ENCODE measurements at places on chromosomes 4 and X.

DNA sequence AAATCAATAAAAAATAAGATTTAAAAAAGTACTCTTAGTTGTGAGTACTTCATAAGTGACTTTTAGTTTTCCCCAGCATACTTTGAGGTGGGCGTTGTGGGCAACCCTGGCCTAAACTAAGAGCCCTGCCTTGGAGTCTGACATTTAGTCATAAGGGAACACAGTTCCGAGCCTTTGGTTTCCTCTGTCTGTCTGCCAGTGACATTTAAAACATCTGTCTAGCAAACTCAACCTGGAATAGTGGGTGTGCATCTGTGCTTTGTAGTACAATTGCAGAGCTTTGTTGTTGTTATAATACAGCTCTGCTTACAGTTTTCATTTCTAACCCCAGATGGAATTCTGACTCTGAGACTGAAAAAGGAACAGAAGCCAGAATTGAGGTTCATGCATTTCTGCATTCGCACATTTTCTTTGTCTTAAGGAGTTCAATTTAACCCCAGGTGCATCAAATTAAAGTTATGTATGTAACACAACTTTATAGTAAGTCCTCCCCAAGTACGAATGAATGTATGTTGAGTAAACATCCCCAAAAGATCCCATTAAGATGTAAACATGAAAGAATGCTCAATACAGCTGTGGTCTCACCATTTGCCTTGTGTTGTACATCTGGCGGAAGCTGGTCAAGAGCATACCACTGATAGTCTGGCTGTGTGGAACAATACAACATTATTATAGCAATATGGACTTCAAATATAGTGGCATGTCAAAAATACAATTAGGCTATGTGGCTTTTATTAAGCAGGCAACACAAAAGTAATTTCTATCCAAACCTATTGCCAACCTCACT is 25.9 kb downstream of the TNIP3 start:
- DNase-seq, result no peak

DNA sequence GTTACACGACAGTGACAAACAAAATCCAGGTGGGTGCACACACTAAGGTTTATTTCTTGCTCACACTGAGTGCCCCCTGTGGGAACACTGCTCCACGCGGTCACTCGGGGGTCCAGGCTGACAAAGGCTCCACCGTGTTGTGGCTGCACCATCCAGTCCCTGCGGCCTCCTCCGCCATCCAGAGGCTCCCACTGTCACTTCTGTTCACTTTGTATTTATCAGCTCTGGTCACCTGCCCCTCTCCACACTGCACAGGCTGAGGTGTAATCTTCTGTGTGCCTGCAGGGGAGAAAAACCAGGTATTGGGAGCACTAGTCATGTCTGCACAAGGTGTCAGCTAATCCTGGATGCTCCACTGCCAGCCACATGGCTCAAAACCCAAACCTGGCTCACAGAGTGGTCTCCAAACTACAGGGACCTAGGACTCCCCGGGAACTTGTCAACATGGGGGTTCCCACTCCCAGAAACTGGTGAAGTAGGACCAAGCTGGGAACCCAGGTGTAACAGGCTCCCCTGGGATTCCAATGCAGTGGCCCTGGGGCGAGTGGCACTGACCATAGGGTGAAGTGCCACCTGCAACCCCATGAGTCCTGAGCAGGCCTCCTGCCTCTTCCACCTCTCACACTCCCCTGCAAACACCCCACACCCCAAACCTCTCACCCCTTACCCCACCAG is 25.5 kb downstream of the HMX1 start:
- DNase-seq, result no peak

DNA sequence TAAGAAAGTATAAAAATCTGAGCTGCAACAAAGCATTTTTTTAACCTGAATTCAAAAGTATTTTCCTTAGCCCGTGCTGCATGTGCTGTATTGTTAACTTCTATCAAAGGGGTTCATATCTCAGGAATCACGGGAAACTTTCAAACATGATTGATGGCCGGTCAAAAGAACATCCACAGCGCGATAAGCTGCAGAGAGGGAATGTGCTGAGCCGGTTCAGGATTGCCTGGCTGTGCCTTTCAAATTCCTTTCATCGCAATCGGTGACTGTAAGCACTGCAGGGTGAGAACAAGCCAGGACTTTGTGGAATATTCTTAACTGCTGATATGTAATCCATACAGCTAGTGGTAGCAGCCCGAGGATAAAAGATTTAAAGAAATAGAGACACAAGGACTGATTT is 210.9 kb upstream of the NOCT start:
- DNase-seq, result peak; percentile 12

DNA sequence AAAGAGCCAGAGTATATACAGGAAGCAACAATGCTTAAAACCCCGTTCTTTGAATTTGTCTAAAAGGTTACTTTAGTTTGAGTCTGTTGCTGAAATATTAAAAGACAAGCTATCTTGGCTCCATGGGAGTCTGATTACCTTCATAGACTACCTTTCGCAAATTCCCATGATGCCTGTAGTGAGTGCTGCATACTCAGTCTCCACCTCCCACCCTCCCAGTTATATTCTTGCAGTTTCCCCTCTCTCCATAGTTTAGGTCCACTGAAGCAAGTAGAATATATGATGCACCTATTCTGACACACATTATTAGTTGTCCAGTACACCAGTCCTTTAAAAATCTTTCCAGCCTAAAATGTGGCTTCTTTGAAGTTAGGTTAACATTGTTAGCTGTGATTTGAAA is 2.4 kb downstream of the CNKSR2 start:
- no peak for DNase-seq

DNA sequence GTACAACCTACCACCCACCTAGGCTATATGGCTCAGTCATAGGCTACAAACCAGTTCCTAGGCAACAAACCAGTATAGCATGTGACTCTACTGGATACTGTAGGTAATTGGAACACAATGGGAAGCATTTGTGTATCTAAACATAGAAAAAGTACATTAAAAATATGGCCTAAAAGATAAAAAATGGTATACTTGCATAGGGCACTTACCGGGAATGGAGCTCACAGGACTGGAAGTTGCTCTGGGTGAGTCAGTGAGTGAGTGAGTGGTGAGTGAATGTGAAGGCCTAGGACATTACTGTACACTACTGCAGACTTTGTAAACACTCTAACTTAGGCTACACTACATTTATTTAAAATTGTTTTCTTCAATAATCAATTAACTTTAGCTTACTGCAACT is 139.2 kb upstream of the RBPJ start:
- peak; percentile 58 for DNase-seq

Measured in fibroblast of skin of right biceps (primary cell).